ENCODE measurements at places on chromosomes 1 and 21.

- peak; percentile 75 for DNase-seq
Observed at GRCh38 chr1:70427976-70428375, 16.9 kb downstream of the CTH start.

GRCh38 chr1:43570715-43571114 lies 40.0 kb downstream of the PTPRF start:
- no peak for DNase-seq

- peak; percentile 41 for DNase-seq
Observed at GRCh38 chr21:27802816-27803475, 836.1 kb upstream of the ADAMTS5 start.

GRCh38 chr1:19645411-19646251 lies 1.5 kb downstream of the NBL1 start:
- DNase-seq, result peak; percentile 46

- DNase-seq, result peak; percentile 19
Observed at GRCh38 chr21:42574234-42575027, 60.8 kb downstream of the SLC37A1 start.

GRCh38 chr1:230427981-230428380 lies 1.8 kb upstream of the PGBD5 start:
- DNase-seq, result no peak

DNA sequence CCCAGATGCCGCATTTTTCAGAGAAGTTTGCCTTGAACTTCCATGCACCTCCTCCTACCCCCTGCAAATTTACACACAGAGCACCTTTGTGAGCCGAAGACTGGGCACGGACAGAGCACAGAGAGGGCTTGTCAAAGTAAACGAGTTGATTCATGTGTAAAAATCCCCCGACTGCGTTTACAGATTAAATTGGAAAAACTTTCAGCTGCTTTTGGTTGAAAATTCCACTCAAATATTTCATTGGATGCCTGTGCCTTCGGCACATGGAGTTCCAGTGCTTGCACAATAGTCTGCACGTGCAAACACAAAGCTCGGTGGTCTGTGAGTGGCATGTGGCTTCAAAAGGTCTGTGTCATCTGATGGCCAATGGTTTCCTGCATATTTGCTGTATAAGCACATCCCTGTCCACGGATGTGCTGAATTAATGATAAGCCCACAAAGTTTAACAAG lies 177.5 kb downstream of the SETD4 start:
- peak; percentile 47 for DNase-seq

DNA sequence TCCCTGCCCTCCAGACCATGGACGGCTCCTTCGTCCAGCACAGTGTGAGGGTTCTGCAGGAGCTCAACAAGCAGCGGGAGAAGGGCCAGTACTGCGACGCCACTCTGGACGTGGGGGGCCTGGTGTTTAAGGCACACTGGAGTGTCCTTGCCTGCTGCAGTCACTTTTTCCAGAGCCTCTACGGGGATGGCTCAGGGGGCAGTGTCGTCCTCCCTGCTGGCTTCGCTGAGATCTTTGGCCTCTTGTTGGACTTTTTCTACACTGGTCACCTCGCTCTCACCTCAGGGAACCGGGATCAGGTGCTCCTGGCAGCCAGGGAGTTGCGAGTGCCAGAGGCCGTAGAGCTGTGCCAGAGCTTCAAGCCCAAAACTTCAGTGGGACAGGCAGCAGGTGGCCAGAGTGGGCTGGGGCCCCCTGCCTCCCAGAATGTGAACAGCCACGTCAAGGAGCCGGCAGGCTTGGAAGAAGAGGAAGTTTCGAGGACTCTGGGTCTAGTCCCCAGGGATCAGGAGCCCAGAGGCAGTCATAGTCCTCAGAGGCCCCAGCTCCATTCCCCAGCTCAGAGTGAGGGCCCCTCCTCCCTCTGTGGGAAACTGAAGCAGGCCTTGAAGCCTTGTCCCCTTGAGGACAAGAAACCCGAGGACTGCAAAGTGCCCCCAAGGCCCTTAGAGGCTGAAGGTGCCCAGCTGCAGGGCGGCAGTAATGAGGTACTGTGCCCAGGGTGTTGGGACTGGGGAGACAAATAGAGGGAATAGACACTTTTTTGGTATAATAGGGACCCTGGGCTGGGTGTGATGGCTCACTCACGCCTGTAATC lies 1.0 kb downstream of the ZBTB48 start:
- no peak for DNase-seq

- no peak for DNase-seq
Observed at GRCh38 chr21:17414766-17415165, 98.1 kb upstream of the CXADR start.

DNA sequence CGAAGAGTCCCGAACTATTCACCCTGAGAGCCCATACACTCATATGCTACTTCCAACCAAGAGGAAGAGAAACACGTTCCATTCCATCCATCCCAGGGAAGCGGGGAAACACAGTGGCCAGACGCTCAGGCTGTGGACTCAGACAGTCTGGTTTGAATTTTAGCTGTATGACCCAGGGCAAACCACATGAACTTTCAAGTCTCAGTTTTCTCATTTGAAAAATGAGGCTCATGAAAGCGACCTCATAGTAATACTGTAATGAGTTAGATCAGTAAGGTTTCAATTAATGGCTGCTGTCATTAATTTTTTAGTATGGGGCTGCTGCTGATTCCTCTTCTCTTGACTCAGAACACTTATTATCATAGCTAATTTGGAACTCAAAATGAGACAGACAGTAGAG lies 1.5 kb downstream of the FCRL4 start:
- no peak for DNase-seq

DNA sequence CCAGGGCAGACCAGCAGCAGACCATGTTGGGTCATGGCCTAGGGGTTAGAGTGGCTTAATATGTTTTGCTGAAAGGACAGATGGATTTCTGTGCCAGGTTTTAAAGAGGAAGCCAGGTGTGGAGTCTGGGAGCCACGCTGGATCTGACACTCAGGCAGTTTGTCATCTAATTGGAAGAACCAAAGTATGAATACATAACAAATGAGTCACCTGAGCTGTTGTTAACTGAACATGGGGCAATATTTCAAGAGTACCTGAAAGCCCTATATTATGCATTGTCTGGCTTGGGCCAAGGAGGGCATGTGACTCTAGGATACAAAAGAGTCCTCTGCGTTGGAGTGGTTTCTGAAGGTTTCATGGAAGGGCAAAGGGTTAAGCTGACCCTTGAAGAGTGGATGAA lies 70.6 kb downstream of the LMO4 start:
- no peak for DNase-seq

DNA sequence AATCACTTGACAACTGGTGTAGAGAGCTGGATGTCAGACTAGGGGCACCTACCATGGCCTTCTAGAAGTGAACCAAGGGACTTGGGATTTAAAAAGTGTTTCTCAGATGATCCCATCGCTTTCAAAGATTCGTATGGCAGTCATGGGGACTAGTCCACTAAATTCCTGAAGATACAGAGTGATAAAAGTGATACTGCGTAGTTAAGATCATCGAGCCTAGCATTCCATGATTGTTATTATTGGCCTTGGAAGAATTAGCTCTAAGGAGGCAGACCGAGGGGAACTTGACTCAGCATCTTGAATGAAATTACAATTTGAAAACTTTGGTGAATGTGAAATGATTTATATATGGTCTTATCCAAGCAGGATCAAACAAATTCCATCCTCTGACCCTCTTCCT lies 1.3 kb upstream of the CHIA start:
- no peak for DNase-seq

- no peak for DNase-seq
Observed at GRCh38 chr1:53731779-53732305, 7.1 kb downstream of the GLIS1 start.

DNA sequence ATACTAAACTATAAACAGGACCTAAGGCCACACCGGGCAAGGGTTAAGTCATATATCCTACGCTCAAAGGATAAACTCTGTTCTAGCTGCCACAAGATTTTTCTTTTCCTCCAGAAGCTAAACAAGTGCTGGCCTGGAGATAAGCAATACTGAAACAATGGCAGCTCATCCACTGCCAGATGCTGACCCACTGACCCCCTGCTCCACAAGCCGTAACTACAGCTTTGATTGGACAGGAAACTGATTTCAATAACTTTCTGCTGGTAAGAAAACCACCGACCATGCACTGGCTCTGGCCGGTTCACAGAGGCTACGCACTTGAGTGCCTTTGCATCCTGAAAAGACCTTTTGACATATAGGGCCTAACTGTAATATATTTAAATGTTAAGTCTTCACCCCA lies 51.3 kb upstream of the PLA2G2C start:
- no peak for DNase-seq

DNA sequence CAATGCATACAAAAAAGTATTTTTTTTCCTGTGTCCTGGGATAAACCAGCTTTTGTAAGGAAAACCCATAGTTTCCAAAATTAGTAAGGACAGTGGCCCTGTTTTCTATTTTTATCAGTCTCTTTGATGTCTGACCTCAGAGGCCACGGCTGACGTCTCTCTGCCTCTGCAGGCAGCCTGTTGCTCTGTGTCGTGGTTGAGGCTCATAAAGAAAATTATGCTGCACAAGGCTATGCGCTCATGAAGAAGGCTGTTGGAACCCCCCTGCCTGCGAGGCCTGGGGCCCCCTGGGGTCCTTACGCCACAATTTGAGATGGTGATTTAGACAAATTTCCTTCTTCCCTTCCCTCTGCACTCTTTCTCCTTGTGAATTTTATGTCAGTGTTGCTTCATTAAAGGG lies 48.9 kb downstream of the AGPAT3 start:
- no peak for DNase-seq

DNA sequence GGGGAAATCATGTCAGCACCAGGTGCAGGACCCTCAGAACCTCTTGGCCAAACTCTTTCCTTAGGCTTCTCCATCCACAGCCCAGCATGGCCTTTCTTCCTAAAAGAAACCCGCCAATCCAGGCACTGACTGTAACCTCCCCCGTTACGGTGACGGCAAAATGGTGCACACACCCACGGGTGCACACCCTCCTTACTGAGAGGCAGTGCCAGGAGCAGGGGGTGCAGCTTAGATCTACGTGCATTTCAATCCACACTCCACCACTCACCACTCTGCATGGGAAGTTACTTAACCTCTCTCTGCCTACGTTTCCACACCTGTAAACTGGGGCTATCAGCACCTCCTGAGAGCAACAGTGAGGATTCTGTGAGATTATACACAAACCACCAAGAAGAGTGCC lies 31.0 kb downstream of the SUSD4 start:
- no peak for DNase-seq

- DNase-seq, result no peak
Observed at GRCh38 chr1:36279110-36279788, 26.9 kb upstream of the SH3D21 start.

- DNase-seq, result no peak
Observed at GRCh38 chr1:83996191-83996590, 2.7 kb downstream of the TTLL7 start.

DNA sequence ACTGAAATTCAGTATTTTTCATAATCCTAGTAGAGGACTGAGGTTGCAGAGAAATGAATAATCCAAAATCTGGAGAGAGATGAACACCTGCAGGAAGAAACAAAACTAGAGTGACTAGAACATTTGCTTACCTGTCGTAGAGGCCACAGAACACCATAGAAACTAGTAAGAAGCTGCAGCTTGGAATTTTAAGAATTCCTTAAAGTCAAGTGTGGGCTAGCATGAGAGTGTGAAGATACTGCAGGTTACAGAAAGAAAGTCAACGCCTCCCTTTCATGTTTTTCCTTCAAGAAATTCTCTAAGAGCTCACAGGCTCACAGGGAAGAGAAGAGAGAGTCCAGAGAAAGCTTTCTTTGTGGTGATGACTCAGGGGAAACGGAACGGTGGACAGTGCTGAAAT lies 633.7 kb downstream of the LRRIQ3 start:
- no peak for DNase-seq

GRCh38 chr21:31426235-31426797 lies 82.3 kb upstream of the TIAM1 start:
- peak; percentile 3 for DNase-seq

DNA sequence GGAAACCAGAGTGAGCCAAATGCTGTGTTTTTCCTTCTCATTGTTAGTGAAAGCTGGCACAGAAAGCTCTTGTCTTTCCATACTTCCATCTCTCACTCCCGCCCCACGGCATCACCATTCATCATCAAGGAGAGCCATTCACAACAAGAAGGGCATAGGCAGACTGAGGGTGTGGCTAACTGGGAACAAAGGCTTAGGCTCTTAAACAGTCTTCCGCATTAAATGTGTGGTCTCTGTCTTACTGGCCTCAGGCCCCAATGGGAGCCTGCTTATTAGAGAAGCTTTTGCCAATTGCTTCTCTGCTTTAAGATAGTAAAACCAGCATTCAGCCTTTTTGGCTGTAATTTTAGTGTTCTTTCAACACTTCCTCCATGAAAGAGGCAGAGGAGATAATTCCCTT lies 51.4 kb downstream of the TNFSF18 start:
- DNase-seq, result no peak

DNA sequence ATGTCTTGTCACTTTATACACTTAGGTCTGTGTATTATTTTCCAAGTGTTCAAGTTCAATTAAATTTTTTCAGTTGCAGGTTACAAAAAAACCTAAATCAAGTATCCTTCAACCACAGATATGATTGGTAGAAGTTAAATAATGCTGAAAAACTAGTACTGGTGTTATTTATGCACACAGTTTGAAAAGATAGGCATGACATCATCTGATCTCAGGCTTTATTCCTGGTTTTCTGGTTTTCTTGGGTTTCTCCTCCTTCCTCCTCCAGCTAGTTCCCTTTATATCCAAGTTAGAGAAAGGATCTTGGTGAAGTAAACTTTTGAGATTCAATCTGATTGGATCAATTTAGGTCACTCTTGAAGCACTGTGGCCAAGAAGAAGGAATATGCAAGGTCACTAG lies 1201.1 kb upstream of the B3GALT2 start:
- DNase-seq, result no peak

DNA sequence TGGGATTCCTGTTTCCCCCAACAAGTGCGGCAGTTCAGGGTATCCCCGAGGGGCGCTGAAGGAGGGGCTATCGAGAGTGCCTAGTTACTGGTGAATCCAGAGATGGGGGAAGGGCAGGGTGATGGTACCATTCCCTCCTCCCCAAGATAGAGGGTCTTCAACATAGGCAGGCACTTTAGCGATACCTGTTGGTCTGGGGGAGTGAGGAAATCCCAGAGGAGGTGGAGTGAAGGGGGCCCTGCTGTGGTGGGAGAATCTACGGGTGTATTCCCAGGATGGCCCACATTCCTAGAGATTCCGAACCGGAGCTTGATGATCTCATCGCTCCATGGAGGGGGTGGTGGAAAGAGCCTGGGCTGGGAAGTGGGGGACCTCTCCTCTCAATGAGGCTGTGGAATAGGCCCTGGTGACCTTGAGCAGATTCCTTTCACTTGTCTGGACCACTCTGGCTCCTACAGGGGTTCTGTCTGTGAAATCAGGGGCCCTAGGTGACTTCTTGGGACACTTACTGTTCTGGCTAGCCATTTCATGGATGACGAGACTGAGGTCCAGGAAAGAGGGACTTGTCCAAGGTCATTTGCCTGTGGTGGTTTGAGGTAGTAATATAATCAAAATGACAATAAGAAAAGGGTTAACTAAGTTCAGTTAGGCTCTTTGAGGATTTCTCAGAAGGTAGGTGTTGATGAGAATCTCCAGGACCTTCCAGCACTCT lies 52.7 kb upstream of the SYNC start:
- DNase-seq, result no peak

GRCh38 chr1:117672756-117673155 lies 66.9 kb downstream of the TENT5C start:
- DNase-seq, result no peak

- DNase-seq, result peak; percentile 29
Observed at GRCh38 chr1:226123591-226124471, 61.3 kb downstream of the H3-3A start.

GRCh38 chr1:67586596-67586995 lies 98.4 kb upstream of the GADD45A start:
- peak; percentile 85 for DNase-seq

All from EL (cell line).